ENCODE measurements at places on chromosomes 1 and 21.

DNA sequence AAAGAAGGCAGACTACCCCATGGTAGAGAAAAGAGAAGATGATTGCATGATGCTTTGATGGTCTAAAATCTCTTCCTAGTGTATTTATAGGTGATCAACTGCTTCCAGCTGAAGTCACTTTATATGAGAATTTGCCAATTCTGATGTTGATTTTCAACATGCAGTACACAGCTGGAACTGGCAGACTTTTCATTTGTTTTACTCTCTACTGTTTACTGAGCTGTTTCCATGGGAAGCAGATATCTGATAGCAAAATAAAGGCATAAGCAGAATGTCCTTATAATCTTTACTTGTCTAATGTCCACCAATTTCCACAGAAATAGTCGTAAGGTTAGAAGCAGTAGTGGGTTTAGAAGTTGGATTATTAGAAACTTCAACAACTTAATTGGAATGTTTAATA lies 74.9 kb downstream of the SYDE2 start:
- DNase-seq, result no peak

GRCh38 chr21:45854690-45855247 lies 126.8 kb upstream of the COL6A1 start:
- no peak for DNase-seq

GRCh38 chr1:244077473-244078220 lies 26.6 kb downstream of the ZBTB18 start:
- DNase-seq, result peak; percentile 47

- DNase-seq, result peak; percentile 31
These were observed 54.7 kb upstream of the ABCG1 start for GRCh38 chr21:42164064-42164789.

DNA sequence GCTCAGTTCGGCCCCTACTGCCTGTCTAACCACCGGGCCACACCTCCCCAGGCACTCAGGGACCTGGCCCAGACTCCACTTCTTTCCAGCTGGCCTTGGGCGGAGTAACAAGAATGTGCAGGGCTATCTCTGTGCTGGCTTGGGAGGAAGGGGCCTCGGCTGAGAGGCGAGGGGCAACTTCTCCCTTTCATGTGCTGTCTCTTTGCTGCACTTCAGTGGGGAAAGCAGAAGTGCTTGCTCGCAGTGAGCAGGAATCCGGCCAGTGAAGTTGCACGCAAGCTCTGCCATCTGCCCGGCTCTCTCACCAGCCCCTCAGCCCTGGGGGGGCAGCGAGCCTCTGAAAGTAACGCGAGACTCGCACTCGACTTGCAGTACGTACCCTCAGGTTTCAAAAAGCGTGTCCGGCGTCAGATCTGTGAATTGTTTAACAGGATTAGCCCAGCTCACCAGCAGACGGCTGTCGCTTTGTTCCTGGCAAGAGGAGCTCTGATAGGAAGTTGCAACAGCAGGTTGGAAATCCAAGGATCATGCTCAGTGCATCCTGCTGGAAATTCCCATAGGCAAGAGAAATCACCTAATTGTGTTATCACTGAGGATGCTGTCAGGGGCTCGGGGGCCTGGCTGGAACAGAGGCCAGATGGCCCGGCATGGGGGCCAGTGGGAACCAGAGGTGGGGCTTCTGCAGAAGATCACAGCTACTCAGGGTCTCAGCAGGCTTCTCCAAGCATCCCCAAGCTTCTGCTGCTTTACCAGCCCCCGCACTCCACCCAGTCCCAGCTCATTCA lies 221.1 kb downstream of the NPHP4 start:
- peak; percentile 25 for DNase-seq

GRCh38 chr1:41955461-41956159 lies 36.9 kb upstream of the HIVEP3 start:
- peak; percentile 68 for DNase-seq

DNA sequence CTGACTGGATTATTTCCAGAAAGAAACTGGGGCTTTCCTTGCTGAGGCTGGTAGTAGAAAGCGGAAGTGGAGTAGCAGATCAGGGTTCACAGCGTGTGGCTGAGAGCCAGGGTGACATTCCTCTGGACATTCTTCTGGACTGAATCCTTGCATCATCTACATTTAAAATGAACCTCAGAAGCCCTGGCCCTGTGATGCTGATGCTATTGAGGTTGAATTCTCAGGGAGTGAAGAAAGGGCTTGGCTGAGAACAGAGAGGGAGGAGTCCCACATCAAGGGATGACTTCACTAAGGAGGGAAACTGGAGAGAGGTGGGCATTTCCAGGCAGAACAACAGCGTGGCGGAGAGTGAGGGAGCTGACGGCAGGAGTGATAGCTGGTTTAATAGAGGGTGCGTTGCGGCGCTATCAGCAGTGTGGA lies 102.3 kb upstream of the LMO4 start:
- DNase-seq, result no peak

DNA sequence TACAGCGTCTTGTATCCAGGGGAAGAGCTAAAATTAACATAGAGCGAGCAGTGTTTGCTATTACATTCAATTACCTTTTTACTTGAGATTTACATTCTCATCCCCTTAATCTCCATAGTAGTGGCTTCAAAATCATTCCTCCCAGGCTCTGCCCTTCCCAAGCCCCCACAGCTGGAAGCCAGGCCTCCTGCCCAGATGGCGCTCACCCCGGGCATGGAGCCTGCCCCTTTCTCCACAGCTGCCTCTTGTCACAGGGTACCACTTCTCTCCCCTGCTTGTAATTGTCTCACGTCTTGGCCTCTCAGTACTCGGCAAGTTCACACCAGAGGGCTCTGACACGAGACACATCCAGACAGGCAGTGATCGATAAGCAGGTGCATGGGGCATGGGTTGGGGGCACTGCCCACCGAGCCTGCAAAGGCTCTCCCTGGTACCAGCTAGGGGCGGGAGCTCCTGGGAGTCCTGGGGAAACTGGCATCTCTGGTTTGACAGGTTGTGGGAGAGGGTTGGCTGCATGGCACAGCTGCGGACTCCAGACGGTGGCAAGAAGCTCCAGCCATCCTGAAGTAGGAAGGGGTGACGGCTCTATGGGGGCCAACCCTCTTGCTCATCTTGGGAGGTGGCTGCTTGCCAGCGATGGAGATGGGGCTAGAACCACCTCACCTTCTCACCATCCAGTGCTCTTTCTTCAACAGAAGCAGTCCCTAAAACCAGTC lies 20.1 kb downstream of the CASZ1 start:
- DNase-seq, result no peak

DNA sequence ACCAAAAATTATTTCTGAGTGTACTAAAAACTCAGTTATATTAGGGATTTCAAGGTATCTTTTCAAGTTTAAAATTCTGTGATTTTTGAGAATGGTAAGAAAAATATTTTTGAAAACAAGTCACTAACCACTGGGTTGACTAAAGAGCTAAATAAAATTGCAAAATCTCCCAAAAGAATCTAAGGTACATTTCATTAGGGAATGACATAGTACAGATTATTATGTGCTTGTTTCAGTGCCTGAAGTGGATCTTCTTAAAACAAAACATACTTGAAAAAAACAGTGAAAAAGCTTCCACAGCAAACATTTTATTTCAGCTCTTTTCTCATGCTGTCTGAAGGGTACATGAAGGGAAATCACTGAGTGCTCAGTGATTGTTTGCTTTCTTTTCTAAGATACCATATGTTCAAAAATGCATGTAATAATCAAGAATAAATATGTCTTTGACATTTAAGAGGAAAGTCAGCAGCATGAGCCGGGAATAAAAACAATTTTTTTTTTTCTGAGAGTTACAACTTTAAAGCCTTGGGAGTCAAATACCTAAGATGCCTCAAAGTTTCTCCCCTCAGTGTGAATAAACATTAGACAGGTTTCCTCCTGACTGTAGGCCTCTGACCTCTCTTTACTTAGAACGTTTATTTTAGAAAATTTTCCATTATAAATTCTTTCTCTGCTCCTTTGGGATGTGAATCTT lies 200.7 kb downstream of the KCNT2 start:
- DNase-seq, result no peak

DNA sequence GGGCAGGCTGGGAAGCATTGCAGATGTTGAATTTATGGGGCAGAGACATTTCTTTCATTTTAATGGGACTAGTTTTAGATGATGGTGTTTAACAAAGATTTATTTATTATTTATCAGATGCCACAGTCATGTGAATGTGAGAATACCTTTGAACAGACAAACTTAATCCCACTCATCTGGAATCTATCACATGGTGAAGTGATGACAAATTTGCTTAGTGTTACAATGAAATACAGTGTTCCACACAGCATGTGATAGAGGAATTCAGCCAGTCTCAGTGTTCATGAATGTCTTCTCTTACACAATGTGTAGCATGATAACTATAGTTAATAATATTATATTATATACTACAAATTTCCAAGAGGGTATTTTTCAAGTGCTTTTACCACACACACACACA lies 1361.7 kb upstream of the B3GALT2 start:
- DNase-seq, result no peak

DNA sequence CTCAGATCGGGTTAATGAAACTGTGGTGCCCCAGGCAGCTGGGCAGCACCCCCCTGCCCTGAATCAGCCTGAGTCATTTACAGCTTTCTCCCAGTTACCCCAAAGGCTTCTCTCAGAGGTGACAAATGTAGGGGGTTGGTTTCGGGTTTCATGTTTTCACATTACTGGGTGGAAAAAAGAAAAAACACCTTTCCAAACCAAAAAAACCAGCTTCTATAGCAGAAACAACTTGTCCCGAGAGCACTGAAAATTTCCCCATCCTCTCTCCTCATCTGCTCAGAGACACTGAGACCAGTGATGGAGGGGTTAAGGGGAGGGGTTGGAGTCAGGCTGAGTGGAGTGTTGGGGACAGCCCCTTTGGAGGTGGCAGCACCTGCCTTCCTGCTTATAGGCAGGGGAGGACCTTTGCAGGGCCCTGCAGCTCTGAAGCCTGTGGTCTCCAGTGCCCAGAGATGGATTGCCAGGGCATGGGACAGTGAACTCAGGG lies 15.6 kb downstream of the UTP11 start:
- DNase-seq, result no peak

GRCh38 chr1:198637157-198637556 lies 1.7 kb upstream of the PTPRC start:
- DNase-seq, result no peak

DNA sequence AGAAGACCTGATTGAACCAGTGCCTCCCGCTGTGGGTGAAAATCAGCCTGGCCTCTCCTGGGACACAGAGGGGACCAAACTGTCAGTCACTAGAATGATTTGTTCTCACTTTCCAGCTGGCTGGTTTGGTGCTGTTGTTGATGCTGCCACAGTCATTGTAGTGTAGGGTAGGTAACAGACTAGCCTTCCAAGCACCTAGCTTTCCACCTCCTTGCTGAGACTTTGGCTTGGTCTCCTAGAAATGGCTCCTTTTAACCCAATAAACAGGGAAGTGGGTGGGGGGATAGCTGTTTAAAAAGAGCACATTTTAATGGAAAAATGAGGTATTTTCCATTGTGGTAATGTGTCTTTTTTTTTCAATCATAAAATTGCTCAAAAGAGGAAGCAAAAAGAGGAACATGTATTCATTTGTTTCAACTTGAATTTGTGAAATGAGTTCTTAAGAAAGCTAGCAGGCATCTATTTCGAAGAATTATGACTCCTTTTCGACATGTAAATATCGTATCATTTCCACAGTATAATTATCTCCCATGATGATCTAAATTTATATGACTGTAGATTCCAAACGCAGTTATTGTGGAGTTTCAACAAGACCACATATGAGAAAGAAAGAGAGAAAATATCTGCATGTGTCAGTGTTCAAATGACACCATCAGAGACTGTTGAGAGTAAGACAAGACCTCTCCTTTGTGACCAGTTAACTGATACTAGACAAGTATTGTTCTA lies 190.1 kb downstream of the HLX start:
- DNase-seq, result no peak

DNA sequence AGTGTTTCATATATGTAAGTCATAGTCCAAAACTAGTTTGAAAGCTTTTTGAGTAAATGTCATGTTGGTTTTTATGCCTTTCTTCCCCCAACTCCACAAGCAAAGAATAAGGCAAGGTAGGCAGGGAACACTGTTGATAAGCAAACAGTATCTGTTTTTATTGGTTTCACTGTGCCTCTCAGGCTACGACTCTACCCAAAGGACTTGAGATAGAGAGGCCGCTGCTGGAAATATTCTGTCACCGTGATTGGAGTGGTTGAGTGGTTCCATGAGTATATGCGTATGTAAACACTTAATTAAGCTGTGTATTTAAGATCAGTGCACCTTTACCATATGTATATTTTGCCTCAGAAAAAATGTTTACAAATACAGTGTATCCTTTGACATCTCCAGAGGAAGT lies 138.1 kb upstream of the KIF26B start:
- peak; percentile 98 for DNase-seq
